Thyroid gland (tissue), 4 donors: ENCODE measurements at places on chromosomes 3 and 15. TPM values are rescaled to one million over a fixed set of nuclear protein-coding genes. Genes with fewer than 3 reads are reported as not detected.

DNA sequence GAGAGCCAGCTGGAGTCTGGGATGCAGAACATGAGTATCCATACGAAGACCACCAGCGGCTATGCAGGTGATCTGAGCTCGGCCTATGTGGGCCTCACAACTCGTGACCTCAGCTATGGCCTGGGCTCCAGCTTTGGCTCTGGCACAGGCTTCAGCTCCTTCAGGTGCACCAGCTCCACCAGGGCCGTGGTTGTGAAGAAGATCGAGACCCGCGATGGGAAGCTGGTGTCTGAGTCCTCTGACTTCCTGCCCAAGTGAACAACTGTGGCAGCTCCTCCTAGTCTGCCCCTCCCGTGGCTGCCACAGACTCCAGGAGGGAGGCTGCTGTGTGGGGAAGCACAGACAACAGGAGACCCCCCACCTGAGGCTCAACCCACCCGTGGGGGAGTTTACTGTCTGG, 3.6 kb upstream of the KPNA4 start:
- no peaks in the 10 kb centered on the region for H3K36me3 ChIP-seq
- no peak overlapping the region for H3K4me3 ChIP-seq
- DNase-seq: no peak
- peaks cover 8% of the 10 kb centered on the region for H3K4me1 ChIP-seq
- H3K27ac ChIP-seq: no peak overlapping the region

GRCh38 chr15:52097180-52097579, 15.4 kb downstream of the BCL2L10 start:
- H3K36me3 ChIP-seq: no peaks in the 10 kb centered on the region
- DNase-seq: no peak
- H3K27me3 ChIP-seq: no peaks in the 10 kb centered on the region
- H3K4me1 ChIP-seq: peaks cover 18% of the 10 kb centered on the region
- H3K27ac ChIP-seq: no peak overlapping the region
- no peak overlapping the region for H3K4me3 ChIP-seq

DNA sequence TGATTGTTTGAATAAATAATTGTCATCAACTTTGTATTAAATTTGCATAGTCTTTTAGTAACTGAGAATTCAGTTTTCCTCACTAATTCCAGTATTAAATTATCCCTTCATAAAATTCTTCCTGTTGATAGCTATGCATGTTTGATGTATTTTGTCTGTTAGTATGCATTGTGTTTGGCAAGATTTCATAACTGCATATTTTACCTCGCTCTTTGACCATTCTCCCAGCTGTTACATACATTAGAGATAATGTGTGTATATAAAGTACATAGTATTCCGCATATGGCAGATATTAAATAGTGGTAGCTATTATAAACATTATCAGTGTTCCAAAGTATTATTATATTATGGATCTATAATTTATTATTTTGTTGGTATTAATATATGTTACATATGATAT, 10.6 kb upstream of the NFKBIZ start:
- H3K36me3 ChIP-seq: no peaks in the 10 kb centered on the region
- no peaks in the 10 kb centered on the region for H3K27me3 ChIP-seq
- no peak for DNase-seq
- H3K27ac ChIP-seq: no peak overlapping the region
- H3K4me1 ChIP-seq: no peaks in the 10 kb centered on the region

DNA sequence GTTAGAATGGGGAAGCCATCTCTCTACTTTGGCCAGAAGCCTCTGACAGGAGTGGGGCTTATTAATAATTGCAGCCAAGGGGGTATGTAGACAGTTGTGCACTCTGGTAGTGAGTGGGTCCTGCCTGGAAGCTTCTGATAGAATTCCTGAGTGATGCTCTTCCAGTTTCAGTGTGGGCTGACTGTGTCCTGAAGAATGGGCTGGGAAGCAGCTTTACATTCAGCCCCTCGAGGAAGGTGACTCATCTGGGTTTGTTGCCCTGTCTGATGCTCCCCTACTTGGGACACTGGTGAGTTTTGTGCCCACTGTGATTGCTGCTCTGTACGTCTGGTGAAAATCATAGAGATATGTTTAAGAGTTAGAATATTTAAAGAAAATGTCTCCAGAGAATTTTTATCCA, 444.7 kb upstream of the RBMS3 start:
- peaks cover 9% of the 10 kb centered on the region for H3K4me1 ChIP-seq
- H3K27me3 ChIP-seq: no peaks in the 10 kb centered on the region
- H3K4me3 ChIP-seq: no peak overlapping the region

GRCh38 chr15:43268111-43269105, 1.7 kb upstream of the TGM5 start:
- no peaks in the 10 kb centered on the region for H3K36me3 ChIP-seq
- no peaks in the 10 kb centered on the region for H3K4me1 ChIP-seq
- H3K27ac ChIP-seq: no peak overlapping the region
- no peak for DNase-seq
- no peak overlapping the region for H3K4me3 ChIP-seq
- no peaks in the 10 kb centered on the region for H3K27me3 ChIP-seq

DNA sequence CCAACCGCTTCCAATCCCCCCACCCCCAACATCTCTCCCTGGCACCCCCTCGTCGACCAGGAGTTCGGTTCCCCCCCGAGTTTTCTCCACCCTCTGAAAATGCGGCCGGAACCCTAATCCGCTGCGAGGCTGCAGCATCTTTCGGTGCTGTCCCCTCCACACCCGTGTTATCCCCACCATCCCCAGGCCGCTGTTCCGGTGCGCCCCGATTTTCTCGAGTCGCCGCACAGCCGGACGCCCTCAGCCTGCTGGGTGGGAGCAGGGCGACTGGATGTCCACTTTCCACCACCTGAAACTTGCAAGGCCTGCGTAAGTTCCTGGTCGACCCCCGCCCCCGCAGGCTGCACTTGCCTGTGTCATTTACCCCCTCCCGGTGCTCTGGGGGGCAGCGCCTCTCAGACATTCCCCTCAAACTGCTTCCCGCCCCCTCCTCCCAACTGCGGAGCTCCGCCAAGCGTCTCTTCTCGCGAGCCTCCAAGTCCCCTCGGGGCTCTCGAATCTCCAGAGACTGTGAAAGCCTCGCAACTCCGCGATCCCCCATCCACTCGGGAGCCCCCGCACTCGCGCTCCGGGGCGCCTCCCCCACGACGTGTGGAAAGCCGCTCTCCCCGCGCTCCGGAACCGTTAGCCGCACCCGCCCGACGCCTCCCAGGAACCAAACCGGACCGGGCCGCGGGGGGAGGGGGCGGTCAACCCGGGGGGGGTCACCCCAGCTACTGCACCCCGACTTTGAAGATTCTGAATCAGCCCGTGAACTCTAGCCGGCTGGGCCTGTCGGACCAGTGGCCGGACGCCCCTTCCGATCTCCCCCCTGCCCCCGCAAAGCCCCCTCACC, 566 bp downstream of the ETV5 start:
- peak overlapping the region; percentile 83 for H3K27ac ChIP-seq
- DNase-seq: peak; percentile 79
- H3K27me3 ChIP-seq: no peaks in the 10 kb centered on the region
- peak overlapping the region; percentile 50 for H3K4me3 ChIP-seq
- H3K4me1 ChIP-seq: peaks cover 9% of the 10 kb centered on the region

GRCh38 chr3:39751286-39751685, 58.1 kb upstream of the MYRIP start:
- no peaks in the 10 kb centered on the region for H3K36me3 ChIP-seq
- H3K4me1 ChIP-seq: no peaks in the 10 kb centered on the region
- H3K4me3 ChIP-seq: no peak overlapping the region

DNA sequence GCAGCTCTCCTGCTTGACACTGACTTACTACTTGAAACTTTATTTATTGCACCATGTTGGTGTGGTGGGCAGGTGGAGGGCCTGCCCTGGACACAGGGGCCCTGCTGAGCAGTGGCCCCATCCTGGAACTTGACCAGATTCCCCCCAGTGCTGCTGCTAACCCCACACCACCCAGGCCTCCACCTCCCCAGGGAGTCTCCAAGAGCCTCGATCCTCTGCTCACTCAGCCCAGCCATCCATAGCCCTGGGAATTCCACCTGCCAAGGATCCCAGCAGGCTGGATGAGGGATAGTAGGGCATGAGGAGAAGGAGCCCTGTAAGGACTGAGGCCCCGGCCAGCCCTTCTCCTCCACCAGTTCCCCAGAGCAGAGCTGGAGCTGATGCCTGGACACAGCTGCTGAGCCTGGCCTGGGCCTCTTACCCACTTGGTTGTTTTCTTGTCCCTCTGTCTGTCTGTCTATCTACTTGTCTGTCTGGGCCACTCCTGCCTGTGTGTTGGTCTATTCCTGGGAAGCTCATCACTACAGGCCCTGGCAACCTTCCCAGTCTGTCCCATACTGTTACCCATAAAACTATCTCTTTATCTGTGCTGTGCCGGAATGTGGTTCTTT, 2.8 kb downstream of the CHAC1 start:
- H3K36me3 ChIP-seq: no peaks in the 10 kb centered on the region
- H3K4me3 ChIP-seq: no peak overlapping the region
- no peak overlapping the region for H3K27ac ChIP-seq

DNA sequence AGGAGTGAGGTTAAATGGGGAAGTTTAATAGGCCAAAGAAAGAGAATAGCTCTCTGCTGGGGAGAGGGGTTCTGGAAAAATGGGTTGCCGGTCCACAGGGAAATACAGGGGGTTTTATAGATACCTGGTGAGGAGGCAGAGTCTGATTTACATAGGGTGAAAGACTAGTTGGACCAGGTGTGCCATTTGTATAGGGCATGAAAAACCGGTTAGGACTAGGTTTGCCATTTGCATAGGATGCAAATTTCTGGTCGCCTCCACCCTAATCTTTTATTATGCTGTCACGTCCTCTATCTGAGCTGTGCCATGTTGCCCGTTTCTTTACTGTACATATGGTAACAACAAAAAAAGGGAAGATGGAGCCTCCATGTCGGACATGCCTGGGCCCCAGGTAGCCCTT, 960.1 kb downstream of the FHIT start:
- H3K4me1 ChIP-seq: no peaks in the 10 kb centered on the region
- H3K4me3 ChIP-seq: no peak overlapping the region
- H3K27me3 ChIP-seq: no peaks in the 10 kb centered on the region
- no peak for DNase-seq

DNA sequence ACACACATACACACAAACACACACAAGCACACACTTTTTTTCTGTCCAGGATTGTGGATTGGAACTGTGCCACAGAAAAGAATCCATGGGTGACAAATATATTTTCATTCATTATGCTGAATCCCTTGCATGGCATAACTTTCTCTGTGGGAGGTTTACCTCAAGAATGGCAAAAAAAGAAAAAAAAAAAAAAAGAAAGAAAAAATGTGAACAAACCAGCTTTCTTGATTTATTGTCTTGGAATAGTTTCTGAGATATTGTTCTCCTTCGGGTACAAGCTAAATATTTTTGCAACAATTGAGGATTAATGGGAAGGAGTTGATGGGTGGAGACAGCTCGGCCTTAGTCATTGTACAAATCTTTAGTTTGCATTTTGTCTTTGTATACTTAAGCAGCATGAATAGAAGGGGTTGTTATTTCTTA, 153.1 kb downstream of the GMNC start:
- H3K4me3 ChIP-seq: no peak overlapping the region
- H3K27ac ChIP-seq: no peak overlapping the region
- H3K27me3 ChIP-seq: no peaks in the 10 kb centered on the region
- H3K4me1 ChIP-seq: no peaks in the 10 kb centered on the region

- peaks cover 25% of the 10 kb centered on the region for H3K36me3 ChIP-seq
- DNase-seq: no peak
- H3K4me3 ChIP-seq: peak within 1 kb of the TSS; percentile 95
- H3K4me1 ChIP-seq: peaks cover 20% of the 10 kb centered on the region
- H3K27me3 ChIP-seq: no peaks in the 10 kb centered on the region
- peak within 1 kb of the TSS; percentile 88 for H3K27ac ChIP-seq
Measured at GRCh38 chr15:90234096-90234988, at the start of gene GDPGP1. Gene GDPGP1 (plus strand): TSS chr15:90234209. CDS start chr15:90240909, 6,700 bp downstream.

GRCh38 chr3:113297287-113297686, 85.9 kb downstream of the BOC start:
- no peak overlapping the region for H3K4me3 ChIP-seq
- no peaks in the 10 kb centered on the region for H3K36me3 ChIP-seq
- no peaks in the 10 kb centered on the region for H3K27me3 ChIP-seq
- no peak overlapping the region for H3K27ac ChIP-seq
- peaks cover 4% of the 10 kb centered on the region for H3K4me1 ChIP-seq

- H3K36me3 ChIP-seq: no peaks in the 10 kb centered on the region
- H3K4me3 ChIP-seq: no peak overlapping the region
- H3K27me3 ChIP-seq: no peaks in the 10 kb centered on the region
- no peak overlapping the region for H3K27ac ChIP-seq
- H3K4me1 ChIP-seq: no peaks in the 10 kb centered on the region
- DNase-seq: no peak
Measured at GRCh38 chr3:175193815-175194518, 334.8 kb downstream of the NAALADL2 start.

GRCh38 chr3:12991861-12992281, 81.4 kb downstream of the IQSEC1 start:
- peaks cover 4% of the 10 kb centered on the region for H3K4me1 ChIP-seq
- no peak overlapping the region for H3K4me3 ChIP-seq
- DNase-seq: peak; percentile 22
- no peaks in the 10 kb centered on the region for H3K27me3 ChIP-seq

DNA sequence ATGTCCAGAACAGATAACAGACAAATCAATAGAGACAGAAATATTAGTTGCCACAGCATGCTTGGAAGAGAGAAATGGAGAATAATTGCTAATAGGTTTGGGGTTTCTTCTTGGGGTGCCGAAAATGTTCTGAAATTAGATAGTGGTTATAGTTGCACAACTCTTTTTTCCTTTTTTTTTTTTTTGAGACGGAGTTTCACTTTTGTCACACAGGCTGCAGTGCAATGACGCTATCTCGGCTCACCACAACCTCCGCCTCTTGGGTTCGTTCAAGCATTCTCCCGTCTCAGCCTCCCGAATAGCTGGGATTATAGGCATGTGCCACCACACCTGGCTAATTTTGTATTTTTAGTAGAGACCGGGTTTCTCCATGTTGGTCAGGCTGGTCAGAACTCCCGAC, 163.3 kb downstream of the PLCH1 start:
- H3K4me3 ChIP-seq: no peak overlapping the region
- no peak for DNase-seq
- H3K4me1 ChIP-seq: no peaks in the 10 kb centered on the region
- H3K27ac ChIP-seq: no peak overlapping the region

GRCh38 chr3:76552653-76553052, 487.2 kb upstream of the ROBO2 start:
- H3K27ac ChIP-seq: no peak overlapping the region
- H3K4me3 ChIP-seq: no peak overlapping the region
- no peaks in the 10 kb centered on the region for H3K36me3 ChIP-seq
- no peak for DNase-seq

DNA sequence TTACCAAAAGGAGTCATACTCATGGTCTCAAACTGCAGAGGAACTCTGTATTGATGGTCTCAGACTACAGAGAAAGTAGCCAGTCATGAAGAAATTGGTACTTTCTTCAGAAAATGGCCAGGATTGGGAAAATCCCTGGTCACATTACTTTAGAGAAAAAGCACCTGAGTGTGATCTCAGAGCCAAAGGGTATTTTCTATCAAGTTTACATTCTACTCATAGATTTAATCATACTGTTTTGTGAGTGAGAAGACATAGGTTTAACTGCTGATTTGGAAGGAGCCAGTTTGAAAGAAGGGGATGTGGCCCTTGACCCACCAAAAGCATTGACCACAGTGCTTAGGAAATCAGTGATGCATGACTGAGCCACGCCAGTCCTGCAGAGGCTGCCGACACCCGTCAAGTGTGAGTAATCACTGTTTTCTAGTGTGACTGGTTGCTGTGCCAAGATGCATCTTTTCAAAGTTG, 203.6 kb downstream of the AKAP13 start:
- no peaks in the 10 kb centered on the region for H3K27me3 ChIP-seq
- peak; percentile 70 for DNase-seq
- H3K36me3 ChIP-seq: peaks cover 11% of the 10 kb centered on the region
- H3K4me3 ChIP-seq: no peak overlapping the region

Gene CYP1A2
- total RNA-seq: 3.0 TPM

Gene CRABP1
- 19.6 TPM for total RNA-seq

Gene SH3GL3
- not detected for total RNA-seq

Gene PXK
- 98.6 TPM for total RNA-seq

Gene DAPK2
- total RNA-seq: 102 TPM

Gene TCF12
- total RNA-seq: 54.8 TPM

Gene NT5DC2
- 43.7 TPM for total RNA-seq

Gene GPR27
- total RNA-seq: 2.3 TPM

Gene RTP3
- not detected for total RNA-seq
